ENCODE measurements at places on chromosomes 3 and 15. TPM values are rescaled to one million over a fixed set of nuclear protein-coding genes. Genes with fewer than 3 reads are reported as not detected.

CRTAP gene
- 99.3 TPM for total RNA-seq

DLEC1 gene
- not detected for total RNA-seq

PLA2G4E gene
- total RNA-seq = not detected

PLCH1 gene
- 2.8 TPM for total RNA-seq

KCNH8 gene
- 0.05 TPM for total RNA-seq

COL8A1 gene
- 241 TPM for total RNA-seq

CCR1 gene
- 0.15 TPM for total RNA-seq

LYSMD2 gene
- 7.5 TPM for total RNA-seq

ATP13A5 gene
- not detected for total RNA-seq

C3orf49 gene
- not detected for total RNA-seq

LRRIQ4 gene
- total RNA-seq = 0.17 TPM

SMAD6 gene
- total RNA-seq = 2.6 TPM

TNFAIP8L3 gene
- 0.35 TPM for total RNA-seq

WNT5A gene
- total RNA-seq = 20.5 TPM

COL6A5 gene
- under 0.01 TPM for total RNA-seq

SLC28A2 gene
- not detected for total RNA-seq

MEGF11 gene
- total RNA-seq = 6.2 TPM

ENTPD3 gene
- 0.17 TPM for total RNA-seq

MCF2L2 gene
- 0.25 TPM for total RNA-seq

PAQR5 gene
- total RNA-seq = 8.9 TPM

ITIH1 gene
- total RNA-seq = not detected

SLC38A3 gene
- not detected for total RNA-seq

CIB2 gene
- 8.2 TPM for total RNA-seq

CLDN18 gene
- total RNA-seq = not detected

SPINT1 gene
- 144 TPM for total RNA-seq

EPB42 gene
- total RNA-seq = not detected

CHRNB4 gene
- total RNA-seq = not detected

CLDN16 gene
- 30.2 TPM for total RNA-seq

CAPN7 gene
- total RNA-seq = 46.8 TPM

NSUN3 gene
- total RNA-seq = 14.6 TPM

TMEM212 gene
- not detected for total RNA-seq

CEMIP gene
- 0.52 TPM for total RNA-seq

SEMA6D gene
- 7.1 TPM for total RNA-seq

PCOLCE2 gene
- 4.7 TPM for total RNA-seq

C3orf85 gene
- total RNA-seq = not detected

AGBL1 gene
- total RNA-seq = not detected

TMPRSS7 gene
- not detected for total RNA-seq

ZCWPW2 gene
- total RNA-seq = 0.87 TPM

TGM5 gene
- 0.25 TPM for total RNA-seq

KIF15 gene
- total RNA-seq = 1.6 TPM

PTPN23 gene
- 50.3 TPM for total RNA-seq

CCDC12 gene
- total RNA-seq = 22.3 TPM

AKAP13 gene
- 54.2 TPM for total RNA-seq

CCR8 gene
- 1.0 TPM for total RNA-seq

LDHAL6B gene
- not detected for total RNA-seq

CCR3 gene
- total RNA-seq = not detected

TMEM45A gene
- total RNA-seq = 11.3 TPM

KBTBD12 gene
- 1.2 TPM for total RNA-seq

GABRR3 gene
- total RNA-seq = not detected

DHX30 gene
- 56.6 TPM for total RNA-seq

GOLGA8Q gene
- total RNA-seq = 1.4 TPM

GOLGA8O gene
- total RNA-seq = 0.20 TPM

Measured in renal cortical epithelial cell (primary cell).